ENCODE measurements at places on chromosomes 12 and 14.

- no peak for DNase-seq
Measured at GRCh38 chr12:75721796-75722195, 210.4 kb upstream of the KRR1 start.

- DNase-seq: no peak
Measured at GRCh38 chr14:63800651-63801375, 52.0 kb upstream of the SYNE2 start.

GRCh38 chr14:80215081-80215480 lies 3.8 kb upstream of the DIO2 start:
- no peak for DNase-seq

DNA sequence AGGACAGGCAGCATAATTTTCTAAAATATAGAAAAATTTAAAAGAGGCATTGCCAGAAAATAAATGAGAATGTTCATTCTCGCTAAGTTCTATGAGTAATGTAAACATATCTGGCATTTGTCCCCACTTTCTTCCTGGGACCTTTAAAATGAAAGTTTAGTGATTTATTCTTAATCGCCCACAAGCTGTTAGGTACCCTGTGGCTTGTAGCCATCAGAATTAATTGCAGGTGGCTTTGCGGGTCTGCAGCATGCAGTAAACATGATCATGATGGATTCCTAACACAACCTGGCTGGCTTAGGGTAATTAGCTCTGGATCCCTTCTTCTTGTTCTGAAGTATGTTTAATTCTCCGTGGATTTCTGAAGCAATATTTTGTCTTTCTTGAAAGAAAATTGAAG lies 103.5 kb upstream of the FRMD6 start:
- no peak for DNase-seq

- no peak for DNase-seq
Measured at GRCh38 chr14:99326041-99326710, 54.2 kb upstream of the BCL11B start.

DNA sequence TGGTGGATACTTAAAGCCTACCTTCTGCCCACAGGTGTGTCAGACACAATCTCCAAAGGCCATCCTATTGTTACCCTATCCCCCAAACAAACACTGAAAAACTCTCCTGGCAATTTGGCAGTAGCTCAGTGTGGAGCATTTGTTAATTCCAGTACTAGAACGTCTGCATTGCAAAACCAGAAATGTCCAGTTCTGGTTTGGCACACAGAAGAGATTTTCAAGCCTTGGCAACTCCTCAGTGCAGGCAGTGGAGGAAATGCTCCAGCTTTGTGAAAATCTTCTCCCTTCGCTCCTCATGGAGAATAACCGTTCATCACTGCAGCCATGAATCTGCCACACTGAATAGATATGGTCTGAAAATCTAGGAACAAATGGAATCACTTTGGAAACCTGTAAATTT lies 5.3 kb upstream of the SOCS2 start:
- DNase-seq: no peak

DNA sequence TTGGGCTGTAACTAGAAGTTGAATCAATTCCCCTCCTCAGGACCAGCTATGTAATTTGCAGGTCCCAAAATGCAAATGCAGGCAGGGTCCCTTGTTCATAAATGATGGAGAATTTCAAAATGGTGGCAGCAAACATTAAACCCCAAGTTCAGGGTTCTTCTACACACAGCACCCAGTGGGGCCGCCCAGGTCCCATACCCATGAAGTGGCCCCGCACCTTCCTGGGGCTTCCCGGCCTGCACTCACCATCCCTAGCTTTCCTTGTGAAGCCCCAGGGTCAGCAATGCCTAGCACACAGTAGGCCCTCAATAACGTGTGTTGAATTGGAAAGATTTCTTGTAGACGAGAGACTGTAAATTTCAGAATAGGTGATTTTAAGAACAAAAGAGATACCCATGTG lies 76.0 kb downstream of the NTF3 start:
- DNase-seq: no peak

DNA sequence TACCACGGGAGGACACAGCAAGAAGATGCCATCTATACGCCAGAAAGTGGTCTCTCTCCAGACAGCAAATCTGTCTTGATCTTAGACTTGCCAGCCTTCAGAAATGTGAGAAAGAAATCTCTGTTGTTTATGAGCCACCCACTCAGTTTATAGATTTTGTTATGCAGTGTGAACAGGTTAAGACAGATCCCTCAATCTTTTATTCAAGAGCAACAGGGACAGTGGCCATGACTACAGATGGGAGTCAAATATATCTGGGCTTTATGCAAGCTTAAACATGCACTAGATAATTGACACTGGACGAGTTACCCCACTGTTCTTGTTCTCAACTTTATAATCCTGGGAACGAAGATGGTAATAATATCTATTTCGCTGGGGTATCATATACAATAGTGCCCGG lies 288.7 kb downstream of the RPAP3 start:
- no peak for DNase-seq

DNA sequence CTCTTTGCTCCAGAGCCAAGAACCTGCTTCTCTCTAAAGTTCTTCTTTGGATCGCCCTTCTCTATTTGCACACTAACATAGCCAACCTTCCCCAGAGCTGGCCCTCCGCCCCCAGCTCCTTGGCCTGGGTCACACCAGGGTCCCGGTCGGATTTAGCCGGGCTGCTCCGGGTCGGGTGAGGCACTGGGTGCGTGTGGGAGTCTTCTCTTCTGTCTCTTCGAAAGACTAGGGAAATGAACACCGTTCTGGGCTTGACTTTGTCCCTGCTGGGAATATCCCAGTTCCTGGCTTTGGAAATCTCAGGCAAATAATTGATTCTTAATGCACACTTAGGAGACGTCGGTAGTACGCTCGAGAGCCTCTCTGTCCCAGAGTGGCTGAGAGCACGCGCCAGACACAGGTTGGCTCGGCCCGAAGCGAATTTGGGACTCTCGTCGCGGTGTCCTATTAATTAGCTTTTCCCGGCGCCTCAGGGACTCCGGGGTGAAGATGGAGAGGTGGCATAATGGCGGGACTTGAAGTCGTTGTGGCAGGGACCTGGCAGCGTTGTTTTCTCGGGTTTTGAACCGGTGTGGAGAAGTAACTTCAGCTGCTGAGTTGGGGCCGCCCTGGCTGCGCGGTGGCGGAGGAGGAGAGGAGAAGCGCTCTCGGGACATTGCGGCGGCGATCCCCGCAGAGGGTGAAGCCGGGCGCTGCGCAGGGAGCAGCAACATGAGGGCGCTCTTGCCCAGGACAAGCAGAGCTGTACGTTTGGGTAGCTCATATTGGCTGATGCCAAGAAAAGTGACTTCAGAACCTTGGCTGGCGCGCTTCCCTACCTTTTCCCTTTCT lies 7.5 kb downstream of the FOXG1 start:
- no peak for DNase-seq

- no peak for DNase-seq
Measured at GRCh38 chr12:57000393-57000792, 6.0 kb downstream of the ZBTB39 start.

- DNase-seq: no peak
Measured at GRCh38 chr12:128387811-128388422, 120.9 kb downstream of the TMEM132C start.

DNA sequence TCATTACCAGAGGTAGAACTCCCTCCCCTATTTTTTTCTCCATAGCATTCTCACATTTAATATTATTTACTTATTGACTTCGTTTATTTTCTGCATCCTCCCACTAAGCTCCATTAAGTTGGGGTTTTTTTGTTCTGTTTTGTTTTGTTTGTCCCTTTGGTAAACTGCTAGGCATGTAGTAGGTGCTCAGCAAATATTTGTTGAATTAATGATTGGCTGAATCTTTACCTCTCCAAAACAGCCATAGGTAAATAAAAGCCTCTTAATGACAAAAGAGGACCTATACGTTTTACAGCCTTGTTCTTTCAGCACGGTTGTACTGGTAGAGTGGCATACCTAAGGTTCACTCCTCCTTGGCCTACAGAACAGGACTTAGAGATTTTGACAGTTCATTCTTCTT lies 52.0 kb downstream of the PRORP start:
- DNase-seq: no peak

- no peak for DNase-seq
Measured at GRCh38 chr14:76227450-76228050, 75.8 kb downstream of the GPATCH2L start.

- DNase-seq: no peak
Measured at GRCh38 chr12:57842342-57843294, 3.9 kb downstream of the CTDSP2 start.

DNA sequence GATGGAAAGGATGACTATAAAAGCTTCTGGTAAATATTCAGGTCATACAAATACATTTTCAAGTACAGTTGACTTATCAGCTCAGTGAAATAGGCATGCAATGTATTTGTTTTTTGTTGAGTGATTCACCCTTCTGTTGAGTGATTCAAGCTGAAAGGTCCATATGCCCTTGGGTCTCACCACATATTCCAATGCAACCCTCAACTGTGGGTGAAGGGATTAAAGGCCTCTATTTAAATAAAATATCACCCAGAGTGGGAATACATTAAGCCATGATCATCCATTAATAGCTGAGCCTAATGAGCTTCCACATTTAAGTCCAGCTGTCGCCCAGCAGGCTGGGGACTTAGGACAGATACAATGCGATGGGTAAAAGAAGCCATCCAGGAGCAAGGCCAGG lies 120.2 kb downstream of the CRACR2A start:
- DNase-seq: no peak

DNA sequence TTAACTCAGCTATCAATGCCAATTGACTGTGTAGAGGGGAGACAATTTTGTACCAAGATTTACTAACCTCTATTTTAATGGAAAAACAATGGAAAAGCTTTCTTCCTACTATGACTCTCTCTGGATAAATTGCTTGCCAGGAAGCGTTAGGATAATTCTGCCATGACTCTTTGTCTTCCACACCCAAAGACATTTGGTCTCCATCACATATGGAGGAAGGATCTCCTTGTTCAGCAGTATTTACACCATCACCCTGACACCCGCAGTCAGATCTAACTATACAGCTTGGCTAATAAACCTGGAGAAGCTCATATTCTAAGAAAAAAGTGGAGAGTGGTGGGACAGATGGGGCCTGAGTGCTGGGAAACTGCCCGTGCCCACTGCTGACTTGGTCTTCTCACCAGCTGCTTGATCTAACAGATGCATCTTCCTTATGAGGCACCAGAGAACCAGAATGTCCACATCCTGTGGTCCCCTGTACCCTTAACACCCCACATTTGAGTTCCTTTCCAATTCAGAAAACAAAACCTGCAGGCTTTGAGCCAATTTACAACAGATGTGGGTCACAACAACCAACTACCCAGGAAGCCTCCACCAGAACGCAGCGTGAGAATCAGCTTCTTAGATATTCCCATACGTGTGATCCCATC lies 154.0 kb downstream of the DAD1 start:
- DNase-seq: no peak

- DNase-seq: no peak
Measured at GRCh38 chr12:116689979-116690744, 47.7 kb downstream of the SPRING1 start.

- no peak for DNase-seq
Measured at GRCh38 chr12:2974560-2974971, 15.4 kb downstream of the TEAD4 start.

GRCh38 chr14:25247609-25248008 lies 197.7 kb upstream of the STXBP6 start:
- DNase-seq: no peak

GRCh38 chr12:5307065-5307464 lies 124.8 kb upstream of the NTF3 start:
- DNase-seq: no peak

DNA sequence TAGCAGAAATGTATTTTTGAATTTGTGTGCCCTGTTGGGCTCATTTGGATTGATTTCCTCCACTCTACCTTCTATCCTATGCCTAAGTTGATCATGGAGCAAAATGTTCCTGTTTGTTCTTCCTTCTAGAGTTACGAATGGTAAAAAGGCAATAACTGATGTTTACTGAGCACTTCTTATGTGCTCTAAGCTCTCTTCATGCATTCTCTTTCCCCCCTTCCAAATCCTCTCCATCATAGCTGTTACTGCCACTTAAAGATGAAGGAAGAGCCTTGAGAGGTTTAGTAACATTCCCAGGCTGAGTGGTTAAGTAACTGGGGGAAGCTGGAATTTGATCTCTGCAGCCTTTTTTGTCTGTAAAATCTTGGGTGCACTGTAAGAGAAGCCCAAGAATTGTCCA lies 60.1 kb downstream of the CHST11 start:
- DNase-seq: no peak

GRCh38 chr12:28869197-28869596 lies 279.9 kb upstream of the FAR2 start:
- DNase-seq: no peak

GRCh38 chr14:22478670-22479069 lies 110.4 kb downstream of the DAD1 start:
- no peak for DNase-seq

DNA sequence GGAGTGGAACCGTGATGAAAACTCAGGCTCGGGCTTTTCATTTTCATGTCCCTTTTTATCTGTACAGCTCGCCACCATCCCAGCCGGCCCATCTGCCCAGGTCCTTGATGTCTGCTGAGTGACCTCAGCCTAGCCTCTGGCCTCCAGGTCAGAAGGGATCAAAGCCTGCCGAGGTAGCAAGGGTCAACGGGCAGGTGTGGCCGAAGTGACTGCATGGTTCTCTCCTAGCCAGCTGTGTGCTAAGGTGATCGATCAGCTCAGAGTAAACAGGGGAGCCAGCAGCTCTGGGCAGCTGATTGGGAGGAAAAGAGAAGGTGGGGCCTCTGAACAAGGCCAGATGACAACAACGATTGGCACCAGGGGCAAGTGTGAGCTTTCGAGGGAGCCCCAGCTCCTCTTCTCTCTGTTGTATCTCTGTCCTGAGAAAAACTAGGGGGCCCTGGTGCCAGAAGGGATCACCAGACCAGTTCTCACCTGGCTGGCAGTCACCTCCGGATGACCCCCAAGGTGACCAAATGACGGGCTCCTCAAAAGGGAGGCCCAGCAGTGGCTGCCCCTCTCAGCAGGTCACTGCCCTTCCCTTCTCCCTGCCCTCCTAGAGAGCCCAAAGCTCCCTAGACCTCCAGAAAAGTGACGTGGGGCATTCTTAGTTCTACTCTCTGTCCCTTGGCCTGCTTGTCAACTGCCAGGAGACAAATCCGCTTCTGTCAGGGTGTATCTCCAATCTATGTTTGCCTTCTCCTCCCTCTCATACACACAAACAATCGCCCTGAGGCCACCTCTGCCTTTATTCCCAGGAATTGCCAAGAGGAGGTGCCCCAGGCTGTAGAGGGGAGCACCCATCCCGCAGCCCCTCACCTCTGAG lies 3.4 kb downstream of the SLC6A12 start:
- no peak for DNase-seq

DNA sequence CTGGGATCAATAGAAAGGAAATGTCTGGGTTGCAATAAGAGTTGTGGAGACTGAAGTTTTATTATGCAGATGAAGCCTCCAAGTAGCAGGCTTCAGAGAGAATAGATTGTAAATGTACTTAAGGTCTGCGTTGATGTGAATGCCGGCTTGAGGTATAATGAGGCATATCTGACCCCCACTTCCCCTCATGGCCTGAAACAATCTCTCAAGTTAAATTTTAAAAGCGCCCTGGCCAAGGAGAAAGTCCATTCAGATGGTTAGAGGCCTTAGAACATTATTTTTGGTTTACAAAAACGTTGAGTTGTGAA lies 28.3 kb upstream of the HIGD1C start:
- no peak for DNase-seq

- DNase-seq: no peak
Measured at GRCh38 chr12:75488553-75488952, 8.0 kb downstream of the GLIPR1 start.

GRCh38 chr12:1217191-1217949 lies 226.3 kb downstream of the ERC1 start:
- no peak for DNase-seq
